Activated naive CD4-positive, alpha-beta T cell (primary cell): ENCODE measurements at places on chromosomes 12 and 14.

DNA sequence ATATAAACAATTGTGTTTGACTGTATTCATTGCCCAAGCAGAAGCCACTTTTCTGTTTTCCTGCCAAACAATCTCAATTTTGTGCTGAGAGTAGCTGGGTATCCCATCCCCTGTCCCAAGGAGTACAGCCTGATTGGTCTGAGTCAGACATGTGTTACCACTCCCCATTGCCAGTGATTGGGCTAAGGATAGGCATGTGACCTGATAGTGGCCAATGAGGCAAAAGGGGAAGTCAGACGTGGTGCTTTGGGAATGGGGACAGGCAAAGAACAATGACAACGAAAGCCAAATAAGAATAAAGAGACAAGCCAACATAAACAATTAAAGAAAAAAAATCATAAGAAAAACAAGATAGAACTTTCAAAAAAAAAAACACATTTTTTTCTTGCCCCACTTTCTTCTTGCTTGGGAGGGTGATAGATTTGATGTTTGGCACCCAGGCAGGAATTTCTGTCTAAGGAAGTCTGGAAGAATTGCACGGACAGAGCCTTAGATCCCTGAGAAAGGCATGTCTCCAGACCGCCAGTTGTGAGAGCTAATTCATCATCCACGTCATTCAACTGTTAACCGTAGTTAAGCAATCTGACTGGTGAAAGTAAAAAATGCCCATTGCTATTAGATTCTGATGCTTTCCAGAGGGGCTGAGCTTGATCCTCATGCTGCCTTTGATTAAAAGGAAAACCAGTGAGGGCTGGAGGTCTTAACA is 626.6 kb upstream of the TMEM132C start:
- DNase-seq: no peak

DNA sequence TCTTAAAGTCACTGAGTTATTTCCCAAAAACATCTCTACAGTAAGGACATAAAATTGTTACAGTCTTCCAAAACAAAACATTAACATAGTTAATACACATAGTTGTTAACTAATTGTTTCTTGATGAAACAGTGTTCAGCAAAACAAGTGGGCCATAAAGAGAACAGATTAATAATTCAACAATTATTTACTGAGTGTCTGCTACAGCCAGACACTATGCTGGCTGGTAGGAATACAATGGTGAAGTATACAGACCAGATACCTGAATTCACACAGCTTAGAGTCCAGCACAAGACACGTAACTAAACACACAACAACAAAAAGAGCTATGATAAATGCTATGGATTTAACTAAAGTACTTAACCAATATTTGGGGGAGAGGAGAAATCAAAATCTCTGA is 47.0 kb downstream of the PPP1R12A start:
- DNase-seq: no peak

GRCh38 chr12:42686514-42687172 is 97.1 kb upstream of the PRICKLE1 start:
- no peak for DNase-seq

GRCh38 chr12:55830601-55831446 is 1.4 kb upstream of the DNAJC14 start:
- DNase-seq: peak; percentile 9

GRCh38 chr12:78002878-78003277 is 172.2 kb downstream of the NAV3 start:
- DNase-seq: no peak

GRCh38 chr12:51973560-51973959 is 22.1 kb downstream of the ACVR1B start:
- no peak for DNase-seq

GRCh38 chr12:28099871-28100270 is 90.4 kb upstream of the CCDC91 start:
- DNase-seq: no peak

DNA sequence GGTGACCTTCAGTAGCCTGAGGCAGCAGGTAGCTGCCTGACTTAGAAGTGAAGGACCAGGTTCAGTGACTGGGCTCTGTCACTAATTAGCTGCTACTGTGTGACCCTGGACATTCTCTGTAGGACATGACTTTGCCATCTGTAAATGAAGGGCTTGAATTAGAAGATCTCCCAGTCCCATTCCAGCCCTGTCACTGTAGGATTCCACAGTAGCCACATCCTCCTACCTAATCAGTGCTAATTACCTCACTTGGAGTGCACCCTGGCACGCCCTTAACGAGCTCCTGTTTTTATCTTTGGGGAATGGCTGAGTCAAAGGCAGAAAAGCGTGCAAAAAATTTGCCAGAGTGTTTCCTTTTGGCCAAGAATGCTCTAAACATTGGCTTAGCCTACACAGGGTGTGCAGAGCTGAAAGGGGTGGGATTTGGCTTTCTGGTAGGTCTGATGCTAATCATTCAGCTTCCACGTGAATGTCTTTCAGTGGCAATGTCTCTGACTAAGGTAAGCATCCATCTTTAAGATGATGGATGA is 6.8 kb downstream of the NTF3 start:
- no peak for DNase-seq

GRCh38 chr12:112685321-112685720 is 106.2 kb upstream of the RPH3A start:
- no peak for DNase-seq
